ENCODE measurements at places on chromosomes 16 and 17.

DNA sequence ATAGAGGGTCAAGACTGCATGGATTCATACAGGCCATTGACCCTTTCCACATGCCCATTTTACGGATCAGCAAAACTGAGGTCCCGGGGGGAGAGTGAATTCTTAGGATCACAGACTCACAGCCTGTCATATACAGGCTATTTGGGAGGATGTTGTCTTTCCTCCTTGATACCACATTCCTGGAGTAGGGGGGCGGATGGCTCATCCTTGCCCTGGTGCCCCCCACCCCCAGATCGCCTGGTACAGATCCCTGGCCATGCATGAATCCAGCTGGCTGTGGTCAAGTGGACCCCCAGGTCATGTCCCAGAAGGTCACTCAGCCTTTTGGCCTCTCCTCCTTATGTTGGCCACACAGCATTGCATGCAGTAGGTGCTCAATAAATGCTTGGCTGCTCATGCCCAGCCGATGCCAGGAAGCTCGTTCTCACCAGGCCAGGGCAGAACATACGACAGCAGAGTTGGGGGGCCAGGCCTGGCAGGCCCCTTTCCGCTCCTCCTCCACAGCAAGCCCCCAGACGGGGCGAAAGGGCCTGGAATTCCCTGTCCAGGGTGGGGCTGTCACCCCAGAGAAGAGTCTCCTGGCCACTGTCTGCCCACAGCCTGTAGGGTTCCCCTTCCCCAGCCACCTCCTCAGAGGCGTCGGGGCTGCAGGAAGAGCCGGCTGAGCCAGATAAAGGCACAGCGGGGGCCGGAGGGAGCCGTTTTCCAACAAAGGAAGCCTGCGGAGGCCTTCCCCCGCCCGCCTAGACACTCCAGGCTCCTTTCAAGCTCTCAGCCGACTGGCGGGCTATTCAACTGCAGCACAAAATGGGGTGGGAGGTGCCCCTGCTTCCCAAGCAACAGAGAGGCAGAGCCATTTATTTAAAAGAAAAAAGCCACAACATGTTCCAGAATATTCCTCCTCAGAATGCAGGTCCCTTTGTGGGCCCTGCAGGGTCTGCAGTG lies 215.7 kb upstream of the CIBAR2 start:
- DNase-seq: peak; percentile 88

- DNase-seq: no peak
Observed at GRCh38 chr17:79930062-79930876, 91.0 kb upstream of the CBX4 start.

GRCh38 chr16:10840703-10841102 lies 22.1 kb upstream of the TVP23A start:
- DNase-seq: no peak

DNA sequence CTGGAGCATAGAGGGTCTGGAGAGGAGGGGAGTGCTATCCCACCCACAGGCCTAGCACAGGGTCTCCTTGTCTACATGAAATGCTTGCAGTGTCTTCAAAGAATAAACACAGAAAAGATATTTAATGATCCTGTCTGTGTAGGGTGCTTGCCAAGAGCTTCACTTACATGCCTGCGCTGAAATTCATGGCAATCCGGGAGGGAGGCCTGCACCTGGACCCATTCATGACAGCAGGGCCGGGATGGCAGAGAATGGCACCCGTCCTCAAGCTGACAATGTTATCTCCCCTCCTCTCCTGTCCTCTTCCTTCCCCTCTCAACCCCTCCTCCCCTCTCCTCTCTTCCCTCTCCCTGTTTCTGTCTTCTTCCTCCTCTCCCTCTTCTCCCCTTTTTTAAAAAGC lies 2.1 kb downstream of the ADGRG3 start:
- DNase-seq: no peak

- DNase-seq: no peak
Observed at GRCh38 chr17:67431249-67432015, 54.4 kb downstream of the PITPNC1 start.

- no peak for DNase-seq
Observed at GRCh38 chr17:63538693-63539595, 11.3 kb upstream of the DCAF7 start.

- DNase-seq: no peak
Observed at GRCh38 chr16:25625620-25626019, 66.1 kb upstream of the HS3ST4 start.

GRCh38 chr16:11354407-11354732 lies 9.1 kb downstream of the RMI2 start:
- no peak for DNase-seq

DNA sequence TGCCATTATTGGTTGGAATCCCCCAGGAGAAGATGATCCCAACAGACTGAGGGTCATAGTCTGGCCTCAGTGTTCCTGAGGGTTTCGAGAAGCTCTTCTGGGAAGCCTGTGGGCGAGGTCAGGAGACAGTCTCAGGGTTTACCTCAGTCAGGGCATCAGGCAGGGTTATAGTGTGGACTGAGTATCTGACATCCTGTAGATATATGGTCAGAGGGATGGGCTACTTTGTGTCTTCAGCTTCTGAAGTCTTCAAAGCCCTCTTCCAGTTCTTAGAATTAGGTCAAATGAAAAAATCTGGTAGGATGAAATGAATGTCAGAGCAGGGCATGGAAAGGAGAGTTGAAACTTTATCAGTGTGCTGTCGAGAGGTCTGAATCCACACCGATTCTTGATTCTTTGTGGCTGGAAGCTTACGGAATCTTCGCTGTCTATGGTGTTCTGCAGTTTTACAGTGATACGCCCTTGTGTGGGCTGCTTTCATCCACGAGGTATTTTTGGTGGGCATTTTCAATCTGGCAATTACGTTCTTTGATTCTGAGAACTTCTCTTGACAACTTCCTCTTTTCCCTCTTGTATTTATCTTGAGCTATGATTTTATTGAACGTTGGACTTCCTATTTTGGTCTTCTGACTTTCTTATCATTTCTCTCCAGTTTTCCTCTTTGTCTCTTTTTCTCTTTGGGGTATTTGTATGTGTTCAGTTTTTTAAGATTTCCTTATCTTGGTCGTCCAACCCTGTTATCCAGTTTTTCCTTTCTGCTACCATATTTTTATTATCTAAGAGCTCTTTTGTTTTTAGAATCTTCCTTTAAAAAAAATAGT lies 30.4 kb downstream of the BPTF start:
- DNase-seq: no peak

DNA sequence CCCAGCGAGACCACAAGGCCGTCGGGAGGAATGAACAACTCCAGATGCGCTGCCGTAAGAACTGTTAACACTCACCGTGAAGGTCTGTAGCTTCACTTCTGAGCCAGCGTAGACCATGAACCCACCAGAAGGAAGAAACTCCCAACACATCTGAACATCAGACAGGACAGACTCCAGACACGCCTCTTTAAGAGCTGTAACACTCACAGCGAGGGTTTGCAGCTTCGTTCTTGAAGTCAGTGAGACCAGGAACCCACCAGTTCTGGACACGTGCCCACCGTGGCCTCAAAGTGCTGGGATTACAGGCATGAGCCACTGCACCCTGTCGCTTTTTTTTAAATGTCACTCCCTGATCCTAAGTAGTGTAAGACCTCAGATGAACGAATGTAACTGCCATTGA lies 17.3 kb downstream of the KPNA2 start:
- DNase-seq: no peak

GRCh38 chr17:43733956-43734355 lies 24.6 kb downstream of the SOST start:
- DNase-seq: no peak

DNA sequence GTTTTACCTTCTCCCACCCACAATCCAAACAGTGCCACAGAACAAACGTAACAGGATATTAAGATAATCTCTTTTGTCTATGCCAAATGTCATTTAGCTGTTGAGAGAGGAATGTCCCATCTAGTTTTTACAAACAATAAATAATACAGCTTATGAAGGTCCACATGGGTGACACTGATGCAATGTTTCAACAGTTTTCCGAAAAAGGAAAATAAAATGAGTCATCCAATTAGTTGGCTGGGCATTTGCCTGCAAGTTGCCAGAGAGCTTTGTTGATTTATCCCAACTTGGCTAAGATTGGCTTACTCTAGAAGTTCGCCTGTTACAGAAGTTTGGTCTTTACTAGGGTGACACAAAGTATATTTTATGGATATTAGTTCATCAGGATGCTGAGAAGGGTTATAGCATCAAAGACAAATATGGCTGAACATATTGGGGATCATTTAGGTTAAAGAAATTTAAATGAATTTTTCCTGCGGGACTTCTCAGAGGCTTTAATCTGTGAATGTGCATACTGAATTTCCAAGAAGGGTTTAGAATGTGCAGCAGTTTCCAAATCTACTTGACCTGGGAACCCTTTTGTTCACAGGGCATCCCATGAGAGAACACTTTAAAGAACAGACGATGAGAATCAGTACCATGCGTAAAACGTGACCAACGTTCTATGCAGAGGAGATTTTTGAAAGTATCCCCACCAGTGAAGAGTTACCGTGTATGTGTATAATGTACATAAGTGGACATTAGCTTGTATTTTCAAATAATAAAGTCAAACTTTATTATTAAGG lies 73.1 kb downstream of the CDH13 start:
- DNase-seq: no peak

- DNase-seq: no peak
Observed at GRCh38 chr17:17402558-17402957, 74.2 kb upstream of the MED9 start.

DNA sequence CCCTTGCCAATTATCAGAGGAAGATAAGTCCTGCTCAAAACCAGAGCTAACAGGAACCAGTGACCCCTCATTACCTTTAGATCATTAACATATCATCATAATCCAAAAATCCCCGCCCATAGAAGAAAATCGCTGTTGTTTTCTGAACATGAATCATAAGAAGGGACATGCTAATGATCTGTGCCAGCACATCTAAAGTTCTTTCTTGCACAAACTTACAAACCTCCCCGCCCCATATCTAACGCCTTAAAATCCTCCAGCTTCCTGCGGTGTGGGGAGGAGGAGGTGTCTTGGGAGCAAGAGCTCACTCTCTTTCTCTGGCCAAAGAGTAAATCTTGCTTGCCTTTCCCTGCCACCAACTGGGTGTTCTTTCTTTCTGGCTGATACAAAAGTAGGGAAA lies 78.3 kb downstream of the IRX3 start:
- no peak for DNase-seq

DNA sequence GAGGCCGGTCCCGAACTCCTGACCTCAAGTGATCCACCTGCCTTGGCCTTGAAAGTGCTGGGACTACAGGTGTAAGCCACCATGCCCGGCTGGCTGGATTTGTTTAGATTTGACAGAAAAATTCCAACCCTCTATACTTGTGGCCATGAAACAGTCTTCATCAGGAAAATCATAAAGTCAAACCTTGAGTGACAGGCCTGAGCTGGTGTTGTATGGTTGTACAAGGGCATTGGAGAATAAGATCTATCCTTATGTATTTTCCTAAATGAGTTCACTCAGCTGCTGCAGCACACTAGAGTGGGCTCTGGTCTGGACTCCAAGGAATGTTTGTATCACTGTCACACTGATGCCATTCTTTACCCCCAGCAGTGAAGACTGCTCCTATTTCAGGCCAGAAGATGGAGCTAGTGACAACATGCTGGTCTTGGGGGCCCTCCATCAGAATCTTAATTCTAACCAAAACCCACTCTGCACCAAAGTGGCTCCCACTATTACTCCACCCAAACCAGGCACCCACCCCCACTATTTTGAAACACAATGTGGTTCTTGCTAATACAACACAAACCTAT lies 27.4 kb downstream of the SNX11 start:
- no peak for DNase-seq

DNA sequence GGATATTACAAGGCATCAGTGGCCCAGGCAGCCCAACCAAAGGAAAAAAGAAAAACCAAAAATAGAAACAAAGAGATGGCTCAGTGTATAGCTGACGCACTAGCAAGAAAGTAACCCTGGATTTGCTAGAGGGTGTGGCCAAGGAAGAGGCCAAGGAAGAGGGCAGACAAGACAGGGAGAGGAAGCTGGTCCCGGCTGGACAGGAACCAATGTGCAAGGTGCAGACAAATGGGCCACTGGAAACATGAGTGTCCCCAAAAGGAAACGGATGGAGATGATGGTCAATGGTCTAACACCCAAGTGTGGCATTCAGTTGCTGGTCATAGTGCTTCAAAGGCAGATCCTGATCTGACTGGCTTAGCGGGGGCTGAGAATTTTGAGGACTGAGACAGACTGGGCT lies 10.7 kb downstream of the POLR3K start:
- DNase-seq: no peak

DNA sequence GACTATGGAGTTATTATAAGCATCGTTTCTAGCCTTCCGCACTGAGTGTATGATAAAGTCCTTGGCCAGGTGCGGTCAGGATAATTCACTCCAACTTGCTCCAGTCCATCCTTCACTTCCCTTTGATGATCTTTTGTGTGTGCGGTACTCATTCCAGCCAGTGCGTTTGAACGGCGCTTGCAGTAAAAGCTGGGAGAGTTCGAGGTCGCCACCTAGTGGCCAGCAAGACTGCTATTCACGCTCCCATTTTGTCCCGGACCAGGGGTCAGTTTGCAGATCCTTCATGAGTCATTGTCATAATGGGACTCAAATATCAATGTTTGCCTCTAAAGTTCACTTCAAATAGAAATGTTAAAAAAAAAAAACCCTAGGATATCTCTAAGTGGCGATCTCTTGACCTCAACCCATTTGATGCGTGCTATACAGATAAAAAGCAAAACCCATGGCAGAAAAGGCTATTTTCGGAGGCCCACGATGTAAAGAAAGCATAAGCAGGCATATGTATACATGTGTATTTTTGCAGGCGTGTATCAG lies 417.1 kb downstream of the TMEM114 start:
- DNase-seq: peak; percentile 31

GRCh38 chr16:89338863-89339262 lies 121.4 kb downstream of the ZNF778 start:
- no peak for DNase-seq

GRCh38 chr17:41910701-41911391 lies 7.9 kb downstream of the ACLY start:
- no peak for DNase-seq

DNA sequence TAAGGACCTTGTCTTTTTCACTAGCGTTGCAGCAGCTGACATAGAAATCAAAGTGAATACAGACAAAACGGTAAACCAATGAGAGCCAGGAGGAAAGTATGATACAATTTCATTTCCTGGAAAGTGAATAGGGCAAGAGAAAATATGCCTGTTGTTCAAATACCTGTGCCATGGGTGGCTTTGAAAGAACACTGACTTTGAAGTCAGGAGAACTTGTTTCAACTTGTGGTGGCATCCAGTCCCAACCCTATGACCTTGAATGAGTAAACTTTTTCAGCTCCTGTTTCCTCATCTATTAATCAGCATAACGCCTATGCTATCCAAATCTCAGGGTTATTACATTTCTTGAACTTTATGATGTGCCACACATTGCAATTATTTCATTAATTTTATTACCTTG lies 173.7 kb upstream of the HS3ST3A1 start:
- DNase-seq: no peak

All from NCI-H1092 (cell line).